ENCODE measurements at places on chromosomes 3 and 15.

DNA sequence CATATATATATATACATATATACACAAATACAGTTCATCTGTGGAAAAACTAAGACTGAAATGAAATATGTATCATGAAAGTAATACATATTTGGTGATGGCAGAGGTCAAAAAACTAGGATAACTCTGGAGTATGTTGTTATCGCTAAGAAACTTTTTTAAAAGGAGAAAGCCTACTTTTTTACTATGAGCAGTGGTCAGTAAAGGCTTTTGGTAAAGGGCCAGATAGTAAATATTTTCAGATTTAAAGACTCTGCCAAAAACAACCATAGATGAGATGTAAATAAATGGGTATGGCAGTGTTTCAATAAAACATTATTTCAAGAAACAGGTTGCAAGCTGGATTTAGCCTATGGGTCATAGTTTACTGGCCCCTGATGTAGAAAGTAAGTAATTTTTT is 93.8 kb upstream of the TGFBR2 start:
- DNase-seq: no peak

DNA sequence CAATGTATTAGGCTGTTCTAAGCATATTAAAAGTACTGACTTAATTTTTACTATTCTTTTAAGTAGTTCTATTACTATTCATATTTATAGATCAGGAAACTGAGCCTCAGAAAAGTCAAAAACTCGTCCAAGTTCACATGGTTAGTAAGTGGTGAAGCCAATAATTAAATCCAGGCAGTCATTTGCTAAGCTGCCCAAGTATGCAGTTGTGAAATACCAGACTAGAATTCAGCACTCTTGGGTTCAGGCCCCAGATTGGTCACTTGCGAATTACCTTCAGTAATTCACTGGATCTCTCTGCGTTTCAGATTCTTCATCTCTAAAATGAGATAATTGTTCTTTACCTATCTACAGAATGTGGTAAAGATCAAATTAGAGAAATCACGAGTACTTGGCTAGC is 161.9 kb upstream of the CADPS start:
- DNase-seq: no peak

DNA sequence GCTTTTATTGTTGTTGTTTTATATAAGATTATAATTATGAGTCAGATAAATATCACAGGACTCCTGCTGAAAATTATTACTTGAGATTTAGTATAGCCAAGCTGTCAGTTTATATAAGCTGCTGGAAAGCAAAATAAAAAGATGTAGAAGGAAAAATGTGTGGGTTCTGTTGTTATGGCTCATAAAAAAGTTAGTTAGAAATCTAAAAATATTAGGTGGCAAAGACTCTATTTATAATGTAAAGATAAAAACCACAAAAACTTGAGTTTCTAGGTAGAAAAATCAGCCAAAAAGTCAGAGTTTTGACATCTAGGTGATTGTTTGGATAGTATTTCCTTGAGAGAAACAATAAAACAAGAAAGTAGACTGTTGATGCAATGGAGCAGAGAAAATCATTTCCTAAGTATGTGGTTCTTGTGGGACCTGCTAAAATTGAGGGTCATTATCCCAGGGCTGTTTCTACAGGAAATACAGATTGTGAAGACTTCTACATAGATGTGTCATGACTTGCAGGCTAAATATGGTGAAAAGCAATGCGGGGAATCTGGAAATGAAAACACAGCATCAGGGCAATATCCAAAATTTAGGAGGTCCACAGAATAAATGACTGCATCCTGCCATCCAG is 1109.6 kb upstream of the CADM2 start:
- DNase-seq: no peak

DNA sequence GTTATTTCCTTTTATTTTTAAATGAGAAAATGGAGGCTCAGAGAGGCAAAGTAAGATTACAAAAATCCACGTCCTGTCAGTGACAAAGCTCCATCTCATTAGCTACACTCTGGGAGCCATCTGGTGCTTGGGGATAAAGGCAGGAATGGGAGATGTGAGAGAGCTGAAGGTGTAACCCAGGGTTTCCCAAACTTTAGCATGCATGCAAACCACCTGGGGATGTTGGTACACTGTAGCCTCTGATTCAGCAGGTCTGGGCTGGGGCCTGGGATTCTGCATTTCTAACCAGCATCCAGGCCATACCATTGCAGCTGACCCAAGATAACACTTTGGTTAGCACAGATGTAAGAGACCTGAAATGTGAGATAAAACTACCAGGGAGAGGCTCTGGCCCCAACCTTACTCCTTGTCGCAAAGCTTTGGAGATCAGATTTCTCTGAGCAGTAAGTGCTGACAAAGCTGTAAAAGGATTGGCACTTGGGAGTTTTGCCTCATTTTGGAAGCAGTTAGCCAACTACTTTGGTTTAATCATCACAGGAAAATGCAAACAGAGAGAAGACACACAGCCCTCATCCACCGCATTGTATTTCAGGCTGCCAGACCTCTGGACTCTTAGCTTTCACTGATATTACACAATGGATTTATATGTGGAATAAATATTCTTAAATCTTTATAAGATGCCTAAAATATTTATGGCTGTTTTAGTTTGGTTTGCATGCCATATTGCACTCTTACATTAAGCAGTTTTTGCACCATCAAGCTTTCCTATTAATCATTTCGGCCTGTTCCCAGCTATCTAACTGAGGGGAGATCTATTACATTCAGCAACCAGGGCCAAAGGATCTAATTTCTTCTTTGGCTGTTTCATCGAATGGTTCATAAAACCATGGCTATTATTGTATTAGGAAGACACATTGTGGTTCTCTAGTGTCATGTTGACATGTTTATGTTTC is 263.0 kb downstream of the EBLN2 start:
- DNase-seq: no peak

GRCh38 chr15:71232411-71232810 is 117.1 kb downstream of the THSD4 start:
- no peak for DNase-seq

DNA sequence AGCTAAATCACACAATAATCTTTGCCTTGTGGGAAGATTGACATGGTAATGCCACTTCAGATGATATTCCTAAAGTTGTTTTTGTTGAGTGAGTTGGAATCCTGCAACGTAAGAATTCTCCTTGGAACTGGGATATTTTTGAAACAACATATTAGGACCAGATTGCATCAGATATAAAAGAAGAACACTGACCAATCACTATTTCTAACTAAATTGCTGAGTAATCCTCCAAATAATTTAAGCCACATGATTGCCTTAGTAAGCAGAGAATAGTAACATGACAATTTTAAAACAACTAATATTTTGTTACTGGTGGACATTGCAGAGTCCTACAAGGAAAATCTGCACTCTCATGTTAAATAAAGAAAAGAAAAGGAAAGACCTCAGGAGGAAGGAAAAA is 353.9 kb upstream of the LMCD1 start:
- DNase-seq: no peak

DNA sequence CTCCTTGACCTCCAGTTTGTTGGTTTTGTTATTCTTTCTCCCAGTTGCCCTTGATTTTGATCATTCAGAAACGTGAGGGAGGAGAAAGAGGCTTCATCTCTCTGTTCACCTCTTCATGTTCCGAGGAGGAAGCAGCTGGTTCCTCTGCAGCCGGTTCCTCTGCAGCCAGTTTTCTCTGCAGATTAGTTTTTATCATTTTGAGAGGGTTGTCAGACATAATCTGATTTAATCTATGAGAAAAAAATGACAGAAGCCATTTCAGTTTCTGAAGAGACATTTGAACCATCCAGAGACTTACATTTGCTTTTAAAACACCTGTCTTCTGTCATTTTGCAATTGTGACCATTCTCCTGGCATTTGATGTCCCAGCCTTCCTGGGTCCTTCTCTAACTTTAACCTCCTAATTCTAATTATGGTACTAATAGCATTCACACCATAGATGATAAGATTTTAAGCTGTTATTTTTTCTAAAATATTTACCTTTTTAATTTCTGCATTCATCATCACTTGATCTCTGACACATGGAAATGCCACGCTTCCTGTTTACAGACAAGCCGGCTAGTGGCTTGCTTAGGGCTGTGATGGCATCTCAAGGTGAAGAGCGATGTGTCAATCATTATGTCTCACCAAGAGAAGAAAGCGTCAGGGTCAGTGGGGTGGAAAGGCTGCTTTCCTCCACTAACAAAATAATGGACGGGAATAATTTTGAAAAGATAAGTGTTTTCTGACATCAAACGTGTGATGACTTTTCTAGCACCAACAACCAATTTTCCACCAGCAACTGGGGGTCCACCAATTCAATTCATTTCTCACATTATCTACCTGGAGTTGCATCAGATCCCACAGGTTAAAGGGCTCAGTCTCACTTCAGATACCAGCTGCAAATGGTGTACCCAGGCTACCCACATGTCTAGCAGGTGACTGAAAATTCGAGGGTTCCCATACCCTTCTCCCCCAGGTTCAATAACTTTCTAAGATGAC is 76.4 kb downstream of the CHRNA7 start:
- no peak for DNase-seq
